Retinal pigment epithelial cell (primary cell): ENCODE measurements at places on chromosomes 5 and 9.

DNA sequence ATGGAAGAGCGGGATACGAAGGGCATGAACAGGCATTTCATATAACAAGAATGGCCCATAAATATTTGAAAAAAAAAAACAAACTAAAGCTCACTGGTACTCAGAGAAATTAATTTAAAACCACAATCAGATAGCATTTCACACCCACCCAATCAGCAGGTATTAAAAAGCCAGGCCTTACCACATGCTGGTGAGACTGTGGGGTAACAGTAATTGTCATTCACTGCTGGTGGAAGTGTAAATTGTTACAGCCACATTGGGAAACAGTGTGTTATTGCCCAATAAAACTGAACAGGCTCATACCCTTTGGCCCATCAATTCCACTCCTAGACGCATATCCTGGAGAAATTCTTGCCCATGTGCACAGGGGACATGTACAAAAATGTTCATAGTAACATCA is 66.0 kb downstream of the PLAC8L1 start:
- DNase-seq = no peak

DNA sequence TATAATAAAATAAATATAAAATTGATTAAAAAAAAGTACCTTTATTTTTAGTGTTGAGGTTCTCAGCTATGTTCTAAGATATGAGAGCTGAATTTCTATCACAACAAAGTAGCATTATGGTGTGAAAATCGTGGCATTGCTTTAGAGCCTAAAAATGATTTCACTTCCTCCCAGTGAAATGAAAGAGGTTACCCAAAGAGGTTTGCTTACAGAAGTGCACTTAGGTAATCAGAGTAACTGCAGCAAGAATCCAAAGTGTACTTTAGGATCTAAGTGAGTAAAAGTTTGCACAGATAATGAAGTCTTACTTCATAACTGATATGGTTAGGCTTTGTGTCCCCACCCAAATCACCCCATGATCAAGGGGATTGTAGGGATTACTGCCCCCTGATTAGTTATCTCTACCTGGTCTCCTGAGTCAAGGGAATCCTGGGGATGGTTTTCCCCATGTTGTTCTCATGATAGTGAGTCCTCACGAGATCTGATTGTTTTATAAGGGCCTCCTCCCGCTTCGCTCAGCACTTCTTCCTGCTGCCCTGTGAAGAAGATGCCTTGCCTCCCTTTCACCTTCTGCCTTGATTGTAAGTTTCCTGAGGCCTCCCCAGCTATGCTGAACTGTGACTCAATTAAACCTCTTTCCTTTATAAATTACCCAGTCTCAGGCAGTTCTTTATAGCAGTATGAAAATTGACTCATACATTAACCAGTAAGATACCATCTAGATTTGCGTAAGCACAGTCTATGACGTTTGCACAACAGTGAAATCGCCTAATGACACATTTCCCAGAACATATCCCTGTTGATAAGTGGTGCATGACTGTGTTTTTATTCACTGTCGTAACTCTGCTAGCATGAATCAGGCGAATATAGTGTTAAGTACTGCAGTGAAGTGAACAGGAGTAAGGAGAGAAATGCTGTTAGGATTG is 40.3 kb upstream of the LRRC70 start:
- DNase-seq = peak; percentile 19

- DNase-seq = no peak
These were observed 71.4 kb downstream of the ADRB2 start for GRCh38 chr5:148897842-148898241.

- peak; percentile 31 for DNase-seq
These were observed at the start of gene SNX24 for GRCh38 chr5:122845229-122846050. SNX24 (plus strand) TSS chr5:122845613; CDS start chr5:122845634, 21 bp downstream.

DNA sequence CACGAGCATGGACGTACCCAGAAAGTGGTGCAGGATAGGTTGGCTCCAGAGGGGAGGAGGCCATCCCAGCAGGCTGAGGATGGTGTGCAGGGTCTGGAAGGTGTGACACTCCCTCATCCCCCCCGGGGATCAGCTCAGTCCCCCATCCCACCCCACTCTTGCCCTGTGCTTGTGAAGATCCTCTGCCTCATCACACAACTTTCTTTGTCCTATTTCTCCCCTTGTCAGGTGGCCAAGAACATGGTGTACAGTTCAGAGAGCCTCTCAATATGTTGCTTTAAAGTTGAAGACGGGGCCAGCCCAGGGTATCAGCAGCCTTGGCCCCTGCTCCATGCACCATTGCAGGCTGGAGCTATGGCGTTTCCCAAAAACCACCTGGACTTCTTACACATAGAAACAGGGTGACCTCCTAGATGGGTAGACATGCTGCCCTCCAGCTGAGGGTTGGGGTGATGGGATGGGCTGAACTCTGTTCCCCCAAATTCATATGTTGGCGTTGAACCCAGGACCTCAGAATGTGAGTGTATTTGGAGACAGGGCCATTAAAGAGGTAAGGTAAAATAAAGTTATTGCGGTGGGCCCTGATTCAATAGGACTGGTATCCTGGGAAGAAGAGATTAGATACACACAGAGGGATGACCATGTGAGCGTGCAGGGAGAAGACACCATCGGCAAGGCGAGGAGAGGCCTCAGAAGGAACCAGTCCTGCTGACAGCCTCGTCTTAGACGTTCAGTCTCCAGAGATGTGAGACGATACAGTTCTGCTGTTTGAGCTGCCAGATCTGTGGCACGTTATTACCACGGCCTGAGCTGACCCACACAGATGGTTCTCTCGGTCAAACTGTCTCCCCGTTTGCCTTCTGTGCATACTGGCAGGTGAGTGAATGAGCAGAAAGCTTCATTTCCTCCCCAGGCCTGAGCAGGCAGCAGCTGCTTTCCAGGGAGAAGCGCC is 272.5 kb downstream of the GADD45G start:
- no peak for DNase-seq

GRCh38 chr5:6423327-6424109 is 25.1 kb upstream of the UBE2QL1 start:
- no peak for DNase-seq

GRCh38 chr5:10836986-10837385 is 76.0 kb upstream of the DAP start:
- no peak for DNase-seq

DNA sequence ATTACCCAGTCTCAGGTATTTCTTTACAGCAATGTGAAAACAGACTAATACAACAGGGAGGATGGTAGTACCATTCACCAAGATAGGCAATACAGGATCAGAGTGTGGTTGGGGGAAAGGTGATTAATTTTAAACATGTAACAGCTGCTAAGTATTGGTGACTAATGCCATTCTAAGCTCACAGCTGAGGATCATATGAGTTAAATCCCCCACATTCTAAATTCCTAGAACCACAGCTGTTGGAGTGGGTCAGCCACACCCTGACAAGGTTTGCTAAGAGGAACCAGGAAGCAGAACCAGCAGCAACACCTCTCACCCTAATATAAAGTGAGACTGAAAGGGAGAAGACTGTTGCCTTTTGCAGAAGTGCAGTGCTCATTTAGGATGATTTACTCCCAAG is 24.8 kb downstream of the HSPB3 start:
- peak; percentile 96 for DNase-seq

- DNase-seq = no peak
These were observed 16.1 kb upstream of the AHRR start for GRCh38 chr5:305459-305858.

GRCh38 chr9:93592643-93593021 is 16.2 kb downstream of the PHF2 start:
- DNase-seq = no peak

DNA sequence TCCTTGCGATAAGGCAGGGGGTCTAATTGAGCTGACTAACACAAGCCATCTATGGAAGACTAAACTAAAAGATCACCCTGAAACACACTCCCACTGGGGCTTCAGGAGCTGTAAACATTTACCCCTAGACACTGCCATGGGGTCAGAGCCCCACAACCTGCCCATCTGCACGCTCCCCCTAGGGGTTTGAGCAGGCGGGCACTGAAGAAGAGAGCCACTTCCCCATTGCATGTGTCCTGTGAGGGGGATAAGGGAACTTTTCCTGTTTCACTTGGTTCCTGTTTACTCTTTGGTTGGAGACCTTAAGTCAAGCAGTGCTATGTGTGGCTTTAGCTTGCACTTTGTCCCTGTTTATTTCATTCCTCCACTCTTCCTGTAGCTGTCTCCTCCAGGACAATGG is 1929.5 kb upstream of the CDH9 start:
- no peak for DNase-seq

GRCh38 chr9:112028242-112029221 is 131.9 kb downstream of the UGCG start:
- no peak for DNase-seq

- DNase-seq = peak; percentile 56
These were observed 1064.4 kb upstream of the DMAC1 start for GRCh38 chr9:8863886-8864544.

GRCh38 chr5:52468976-52469375 is 318.7 kb upstream of the ITGA1 start:
- no peak for DNase-seq

DNA sequence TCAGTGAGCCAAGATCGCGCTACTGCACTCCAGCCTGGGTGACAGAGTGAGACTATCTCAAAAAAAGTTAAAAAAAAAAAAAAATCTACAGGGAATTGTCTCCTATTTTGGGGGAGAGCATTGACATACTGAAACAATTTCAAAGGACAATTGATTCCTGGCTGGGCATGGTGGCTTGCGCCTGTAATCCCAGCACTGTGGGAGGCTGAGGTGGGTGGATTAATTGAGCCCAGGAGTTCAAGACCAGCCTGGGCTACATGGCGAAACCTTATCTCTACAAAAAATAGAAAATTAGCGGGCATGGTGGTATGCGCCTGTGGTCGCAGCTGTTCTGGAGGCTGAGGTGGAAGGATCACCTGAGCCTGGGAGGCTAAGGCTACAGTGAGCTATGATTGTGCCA is 30.6 kb downstream of the GPR107 start:
- no peak for DNase-seq

DNA sequence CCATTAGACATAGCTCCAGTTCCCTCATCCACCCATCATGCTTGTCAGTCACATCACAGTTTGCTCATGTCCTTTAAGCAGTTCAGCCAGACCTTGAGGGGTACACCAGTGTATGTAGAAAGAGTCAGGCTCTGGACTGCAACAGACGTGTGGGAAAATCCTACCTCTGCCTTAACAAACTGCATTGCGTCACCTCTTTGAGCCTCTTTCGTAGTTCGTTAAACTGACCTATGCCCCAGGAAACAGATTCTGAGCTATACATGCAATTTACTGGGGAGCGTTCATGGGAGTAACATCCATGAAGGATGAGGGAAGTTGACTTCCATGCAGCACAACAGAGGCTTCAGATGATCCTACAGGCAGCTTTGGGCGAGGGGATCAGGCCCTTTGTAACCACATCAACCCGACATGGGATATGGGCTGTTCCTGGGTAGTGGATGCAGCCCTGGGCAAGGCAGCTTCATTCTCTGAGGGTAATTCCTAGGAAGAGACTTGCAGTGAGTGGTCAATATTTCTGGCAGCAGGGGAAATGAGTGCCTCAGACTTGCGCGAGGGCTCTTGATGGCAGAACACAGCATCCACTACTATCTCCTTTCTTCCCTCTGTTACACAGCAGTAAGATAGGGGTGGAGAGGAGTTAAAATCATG is 4.3 kb downstream of the SPINK4 start:
- DNase-seq = no peak

GRCh38 chr5:131384616-131385214 is 120.9 kb downstream of the CDC42SE2 start:
- DNase-seq = no peak

- no peak for DNase-seq
These were observed 52.4 kb upstream of the PWWP2A start for GRCh38 chr5:160171666-160172065.

GRCh38 chr5:149860801-149861322 is 83.7 kb downstream of the PDE6A start:
- DNase-seq = no peak

- DNase-seq = no peak
These were observed 1.2 kb upstream of the SLC25A48 start for GRCh38 chr5:135832941-135833920.

- no peak for DNase-seq
These were observed 407.2 kb upstream of the CLINT1 start for GRCh38 chr5:158265931-158266700.

- DNase-seq = no peak
These were observed 262.1 kb downstream of the SPOCK1 start for GRCh38 chr5:137236849-137237507.

GRCh38 chr9:38352530-38353328 is 39.8 kb upstream of the ALDH1B1 start:
- DNase-seq = no peak

DNA sequence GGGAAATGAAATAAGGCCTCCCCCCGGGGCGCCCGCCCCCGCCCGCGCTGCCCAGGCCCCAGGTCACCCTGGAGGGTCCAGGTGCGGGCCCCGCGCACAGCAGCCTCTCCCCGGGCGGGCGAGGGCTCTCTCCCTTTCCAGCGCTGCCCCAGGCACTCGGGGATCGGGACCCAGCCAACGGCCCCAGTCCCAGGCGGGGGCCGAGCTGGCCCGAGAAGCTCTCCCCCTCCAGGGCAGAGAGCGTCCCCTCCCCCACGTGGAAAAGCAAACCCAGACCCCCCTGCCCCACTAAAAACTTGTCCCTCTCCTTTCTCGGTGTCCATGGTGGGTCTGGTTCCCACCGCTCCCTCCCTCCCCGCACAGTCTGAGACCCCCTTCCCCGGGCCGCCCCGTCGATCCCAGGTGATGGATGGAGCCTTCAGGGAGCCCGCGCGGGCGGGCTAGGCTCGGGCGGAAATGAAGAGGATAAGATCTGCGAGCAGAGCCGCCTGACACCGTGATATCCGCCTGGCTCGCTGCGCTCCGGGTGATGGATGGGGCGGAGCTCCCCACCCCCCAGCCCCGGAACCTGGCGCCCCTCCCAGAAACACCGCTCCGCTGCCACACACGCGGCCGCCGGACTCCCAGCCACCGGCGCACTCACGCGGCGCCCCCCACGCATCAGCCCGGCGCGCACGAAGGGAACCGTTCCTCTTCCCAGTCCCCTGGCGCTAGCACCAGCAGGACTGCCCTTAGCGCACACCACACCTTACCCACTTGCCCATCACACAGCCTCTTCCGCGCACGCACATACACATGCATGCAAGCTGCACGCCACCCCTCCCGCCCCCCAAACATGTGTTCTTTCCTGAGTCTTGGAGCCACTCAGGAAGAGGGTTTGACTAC is 81.7 kb upstream of the ZBTB43 start:
- DNase-seq = no peak

GRCh38 chr5:179800696-179801201 is 5.9 kb downstream of the MGAT4B start:
- no peak for DNase-seq
